Stimulated activated CD4-positive, alpha-beta T cell treated with anti-CD3 and anti-CD28 coated beads, Interleukin-1b, Interleukin-23, amount 100 ng/mL, for 1 hour (primary cell): ENCODE measurements at places on chromosomes 1 and 21.

DNA sequence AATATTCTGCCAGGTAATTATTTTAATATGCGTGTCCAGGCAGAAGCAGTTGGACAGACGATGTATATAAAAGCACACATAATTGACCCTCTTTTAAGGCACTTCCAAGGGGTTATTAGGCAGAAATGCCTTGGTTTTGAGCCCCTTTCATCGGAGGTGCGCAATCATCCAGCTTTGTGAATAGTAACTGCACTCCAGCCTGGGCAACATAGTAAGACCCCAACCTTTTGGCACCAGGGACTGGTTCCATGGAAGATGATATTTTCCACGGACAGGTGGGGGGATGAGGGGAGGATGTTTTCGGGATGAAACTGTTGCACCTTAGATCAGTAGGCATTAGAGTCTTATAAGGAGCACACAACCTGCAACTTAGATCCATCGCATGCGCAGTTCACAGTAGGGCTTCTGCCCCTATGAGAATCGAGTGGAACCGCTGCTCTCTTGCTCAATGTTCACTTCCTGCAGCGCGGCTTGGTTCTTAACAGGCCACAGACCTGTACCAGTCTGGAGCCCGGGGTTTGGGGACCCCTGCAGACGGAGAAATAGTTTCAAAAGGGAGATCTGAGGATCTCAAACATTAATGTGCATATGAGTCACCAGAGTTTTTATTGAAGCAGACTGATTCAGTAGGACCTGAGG, 1.8 kb upstream of the MCOLN2 start:
- DNase-seq = no peak

DNA sequence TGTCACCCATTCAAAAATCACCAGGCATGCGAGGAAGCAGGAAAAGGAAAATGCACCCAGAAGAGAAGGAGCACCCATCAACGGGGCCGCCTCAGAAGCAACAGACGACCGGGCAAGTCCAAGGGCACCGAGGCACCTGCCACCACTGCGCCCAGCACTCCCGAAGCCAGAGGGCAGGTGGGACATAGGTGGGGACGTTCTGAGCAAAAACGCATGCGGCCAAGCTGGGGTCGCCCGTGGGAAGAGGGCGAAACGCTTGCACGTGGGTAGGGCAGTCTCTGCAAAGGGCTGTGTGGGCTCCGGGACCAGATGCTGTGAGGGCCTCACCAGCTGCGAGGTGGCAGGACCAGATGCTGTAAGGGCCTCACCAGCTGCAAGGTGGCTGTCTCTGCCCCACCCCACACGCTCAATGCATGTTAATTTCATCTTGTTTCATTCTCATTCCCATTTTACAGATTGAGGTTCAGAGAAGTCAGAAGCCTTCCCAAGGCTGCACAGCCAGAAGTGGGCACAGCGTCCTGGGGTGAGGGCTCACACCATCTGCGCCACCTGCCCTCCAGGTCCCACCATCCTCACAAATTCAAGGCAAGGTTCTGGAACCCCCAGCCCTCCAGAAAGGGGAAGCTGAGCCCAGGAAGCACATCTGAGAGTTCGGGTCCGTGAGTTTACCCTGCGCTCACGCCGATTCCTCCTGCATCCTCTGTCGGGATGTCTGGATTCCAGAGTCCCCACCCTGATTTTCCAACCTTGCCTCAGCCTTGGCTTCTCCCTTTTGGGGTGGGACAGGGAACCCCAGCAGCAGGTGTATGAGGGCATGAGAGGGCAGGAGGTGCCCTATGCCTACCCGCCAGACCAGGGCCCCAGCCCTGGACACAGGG, 8.2 kb upstream of the SAMD11 start:
- DNase-seq = no peak

DNA sequence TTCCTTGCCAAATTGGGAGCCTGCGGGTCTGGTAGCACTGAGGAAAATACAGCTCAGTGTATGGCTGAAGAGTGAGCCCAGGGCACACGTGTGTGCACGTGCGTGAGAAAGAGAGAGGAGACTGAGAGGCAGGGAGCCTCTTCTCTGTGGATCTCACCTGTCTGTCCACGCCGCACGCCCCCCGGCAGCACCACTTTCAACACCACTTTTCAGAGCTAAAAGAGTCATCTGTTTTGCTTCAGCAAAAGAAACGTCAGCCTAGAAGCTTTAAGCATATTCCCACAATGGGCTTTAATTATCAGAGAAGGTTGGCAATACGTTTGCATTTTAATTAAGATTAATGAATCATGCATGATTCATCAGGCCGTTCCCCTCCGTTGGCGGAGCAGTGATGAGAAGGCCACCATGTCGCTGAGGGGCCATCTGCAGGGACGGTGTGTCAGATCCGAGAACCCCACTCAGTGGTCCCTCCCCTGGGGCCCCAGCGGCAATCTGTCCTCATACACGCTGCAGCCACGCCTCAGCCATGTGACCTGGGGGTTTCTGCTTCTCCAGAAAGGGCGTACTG, 56.8 kb downstream of the SIK1 start:
- no peak for DNase-seq

DNA sequence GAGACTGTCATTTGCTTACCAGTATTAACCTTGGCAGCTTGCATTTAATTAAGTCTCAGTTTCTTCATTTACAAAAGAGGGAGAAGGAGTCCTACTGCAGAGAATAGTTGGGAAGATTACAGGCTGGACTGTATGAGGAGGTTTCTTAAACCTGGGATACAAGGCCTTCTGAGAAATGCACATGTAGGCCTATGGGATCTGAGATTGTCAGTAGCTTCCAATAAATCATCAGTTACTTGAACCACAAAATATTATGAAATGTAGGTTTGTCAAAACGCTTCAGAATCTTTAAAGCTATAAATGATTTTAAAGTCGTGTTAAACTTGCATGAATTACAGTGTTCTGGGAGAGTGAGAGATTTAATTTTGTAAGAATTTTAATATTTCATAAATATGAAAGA, 69.6 kb downstream of the NRIP1 start:
- DNase-seq = no peak

DNA sequence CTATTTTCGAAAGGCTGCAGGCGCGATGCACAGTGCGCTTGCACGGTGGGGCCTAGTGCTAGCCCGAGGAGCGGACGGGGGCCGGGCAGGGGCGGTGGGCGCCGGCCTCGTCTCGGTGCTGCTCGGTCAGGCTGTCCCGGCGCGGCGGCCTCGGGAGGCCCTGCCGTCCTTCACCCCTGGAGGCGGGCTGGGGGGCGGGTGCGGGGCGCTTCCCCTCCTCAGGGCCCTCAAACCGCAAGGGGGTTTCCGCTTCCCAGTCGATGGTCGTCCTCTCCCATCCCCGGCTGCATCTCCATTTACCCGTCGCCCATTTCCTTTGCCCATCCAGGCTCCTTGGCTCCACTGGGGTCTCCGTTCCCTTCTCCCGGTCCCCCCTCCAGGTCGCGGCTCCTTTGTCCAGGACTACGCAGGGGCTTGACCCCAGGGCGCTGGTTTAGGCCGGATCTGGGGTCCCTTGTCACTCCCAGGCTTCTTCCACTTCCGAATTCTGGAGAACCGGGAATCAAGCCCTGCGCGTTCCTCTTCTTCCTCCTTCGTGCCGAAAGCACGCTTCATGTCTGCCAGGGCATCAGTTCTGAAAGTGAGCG, 196.3 kb upstream of the LMO4 start:
- no peak for DNase-seq

DNA sequence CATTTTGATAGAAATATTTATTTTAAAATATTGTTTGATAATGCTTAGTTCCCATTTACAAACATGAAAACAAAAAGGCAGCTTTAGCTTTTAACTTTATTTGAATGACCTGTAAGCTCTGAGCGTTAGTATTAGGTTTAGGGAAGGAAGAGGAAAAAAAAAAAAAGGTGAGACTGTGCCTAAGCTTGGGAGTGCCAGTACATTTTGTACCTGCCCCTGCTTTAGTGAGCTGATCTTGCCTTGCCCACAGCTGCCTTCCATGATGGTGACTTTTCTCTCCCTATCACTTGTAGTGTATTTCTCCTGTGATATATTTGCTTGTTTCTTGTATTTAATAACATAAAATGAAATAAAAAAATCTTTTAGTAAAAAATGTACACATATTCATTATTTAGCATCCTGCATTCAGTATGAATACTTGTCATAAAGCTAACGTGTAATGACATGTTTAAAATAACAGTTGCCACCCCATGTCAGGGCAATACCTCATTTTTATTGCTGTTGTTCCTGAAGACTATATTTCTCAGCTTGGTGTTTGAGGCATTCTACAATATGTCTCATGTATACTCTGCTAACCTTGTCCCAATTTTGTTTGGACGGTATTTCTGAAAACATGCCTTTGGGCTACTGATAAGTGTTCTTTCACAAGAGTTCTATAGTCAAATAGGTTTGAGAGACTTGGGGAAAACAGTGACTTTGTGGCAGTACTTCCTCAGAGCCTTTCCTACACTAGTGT, 76.3 kb downstream of the NEK7 start:
- DNase-seq = no peak

DNA sequence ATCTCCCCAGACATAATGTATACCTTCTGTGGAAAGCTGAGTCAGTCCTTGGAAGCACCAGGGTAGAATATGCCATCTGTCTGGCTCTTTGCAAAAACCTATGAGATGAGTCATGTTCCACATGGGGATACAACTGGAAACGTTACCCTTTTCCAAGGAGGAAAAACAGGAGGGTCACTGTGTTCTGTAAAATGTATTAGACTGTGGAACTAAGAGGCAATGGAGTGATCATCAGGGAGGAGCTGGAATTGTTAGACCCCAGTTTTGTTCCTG, 16.1 kb upstream of the PSMD4 start:
- DNase-seq = no peak

GRCh38 chr1:116693759-116694480, 26.4 kb upstream of the IGSF3 start:
- no peak for DNase-seq

- DNase-seq = no peak
These were observed 74.8 kb downstream of the NOS1AP start for GRCh38 chr1:162144268-162144667.

- no peak for DNase-seq
These were observed 79.8 kb downstream of the PKN2 start for GRCh38 chr1:88763649-88764406.

DNA sequence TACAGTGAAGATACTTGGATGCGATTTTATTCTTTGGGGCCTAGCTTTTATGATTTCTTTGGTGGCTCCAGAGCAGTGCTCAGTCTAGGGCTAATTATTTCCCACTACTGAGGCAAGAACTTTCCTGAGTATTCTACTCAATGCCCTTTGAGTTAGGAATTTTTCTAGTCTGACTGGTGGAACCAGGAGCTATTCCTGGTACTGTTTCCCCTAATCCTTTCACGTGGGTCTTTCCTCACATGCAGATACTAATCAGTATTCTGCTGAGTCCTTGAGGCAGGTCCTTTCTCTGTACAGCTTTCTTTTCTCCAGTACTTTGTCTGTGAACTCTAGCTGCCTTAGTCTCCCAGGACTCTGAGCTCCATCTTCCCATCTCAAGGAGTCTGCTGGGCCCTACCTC, 76.7 kb downstream of the TRIM11 start:
- DNase-seq = no peak

DNA sequence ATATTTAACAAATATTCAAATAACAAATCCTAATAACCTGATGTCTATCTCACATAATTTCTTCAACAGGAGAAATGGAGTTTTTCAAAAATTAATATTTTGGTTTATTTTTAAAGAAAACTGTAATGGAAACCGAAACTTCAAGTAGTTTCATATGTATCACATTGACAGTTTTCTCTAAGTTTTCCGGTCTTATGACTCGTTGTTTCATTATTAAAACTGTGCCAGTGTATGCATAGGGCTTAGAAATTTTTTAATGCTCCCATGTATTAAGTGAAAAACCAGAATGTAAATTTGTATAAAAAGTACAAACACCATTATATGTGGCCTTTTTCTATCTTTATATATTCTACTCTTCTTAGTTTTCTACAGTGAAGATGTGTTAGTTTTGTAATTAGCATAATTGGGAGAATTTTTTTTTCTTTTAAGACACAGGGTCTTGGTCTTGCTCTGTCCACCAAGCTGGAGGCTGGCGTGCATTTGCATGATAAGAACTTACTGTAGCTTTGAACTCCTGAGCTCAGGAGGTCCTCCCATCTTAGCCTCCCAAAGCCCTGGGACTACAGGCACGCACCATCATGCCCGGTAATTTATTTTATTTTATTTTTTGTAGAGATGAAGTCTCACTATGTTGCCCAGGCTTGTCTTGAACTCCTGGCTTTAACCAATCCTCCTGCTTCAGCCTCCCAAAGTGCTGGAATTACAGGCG, 43.9 kb upstream of the SAMSN1 start:
- no peak for DNase-seq

GRCh38 chr1:110605901-110606656, at the start of gene KCNA2:
TSS of gene KCNA2 (minus strand) at chr1:110606358. CDS start at chr1:110604782, 1,576 bp downstream.
- DNase-seq = no peak

DNA sequence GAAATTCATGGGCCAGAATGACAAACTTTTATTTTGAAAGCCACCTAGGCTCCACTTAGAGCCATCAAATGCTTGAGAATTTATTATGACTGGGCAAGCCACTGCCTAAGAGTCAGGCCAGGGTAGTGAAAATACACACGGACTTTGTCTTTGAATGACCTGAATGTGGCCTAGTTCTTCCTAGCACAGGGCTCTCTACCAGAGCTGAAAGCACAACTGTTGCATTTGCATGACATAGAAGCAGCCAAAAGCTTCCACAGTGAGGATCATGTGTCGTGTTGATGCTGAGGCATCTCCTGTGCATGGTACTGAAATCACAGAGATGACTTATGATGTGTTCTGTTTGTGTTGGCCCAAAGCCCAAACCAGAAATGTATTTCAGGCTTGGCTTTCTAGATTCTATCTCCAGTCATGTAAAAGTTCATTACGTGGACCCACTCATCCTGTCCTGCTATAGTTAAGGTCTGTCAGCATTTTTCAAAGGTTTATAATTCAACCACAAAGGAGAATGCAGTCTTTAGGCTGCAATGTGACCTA, 164.0 kb upstream of the UBE2U start:
- DNase-seq = no peak

DNA sequence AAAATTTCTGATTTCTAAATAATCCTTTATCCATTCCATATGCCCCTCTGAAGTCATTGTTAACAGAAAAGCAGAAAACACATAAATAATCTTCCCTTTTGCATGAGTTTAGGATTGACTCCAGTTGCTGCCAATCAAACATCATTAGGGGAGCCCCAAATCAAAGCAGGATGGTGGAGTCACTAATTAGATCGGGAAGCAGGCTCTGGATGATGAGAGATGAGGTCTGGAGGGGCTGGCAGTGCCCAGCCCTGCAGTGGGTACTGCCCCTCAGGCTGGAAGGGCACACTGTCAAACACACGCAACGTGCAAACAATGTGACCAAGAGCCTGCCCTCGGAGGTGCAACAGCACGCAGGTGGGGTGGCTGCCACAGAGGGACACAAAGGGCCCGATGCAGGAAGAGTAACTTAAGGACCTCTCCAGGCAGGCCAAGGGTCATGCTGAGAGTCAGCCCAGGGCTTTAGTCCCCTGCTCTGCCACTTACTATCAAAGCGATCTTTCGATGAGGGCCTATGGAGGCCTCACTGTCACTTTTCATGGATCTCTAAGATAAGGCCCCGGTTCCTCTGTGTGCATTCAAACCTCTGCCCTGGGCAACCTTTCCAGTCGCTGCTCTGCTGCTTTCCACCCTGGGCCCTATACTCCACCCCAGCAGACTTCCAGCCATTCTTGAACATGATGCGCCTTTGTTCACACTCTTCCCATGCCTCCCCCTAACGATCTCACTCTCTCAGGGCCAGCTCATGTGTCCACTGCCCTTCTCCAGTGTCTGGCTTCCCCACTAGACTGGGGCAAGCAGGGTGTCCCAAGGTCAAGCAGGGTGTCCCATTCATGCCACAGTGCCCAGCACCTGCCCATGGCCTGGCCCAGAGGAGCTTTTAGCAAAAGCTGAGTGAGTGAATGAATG, 98.9 kb downstream of the DMRTB1 start:
- no peak for DNase-seq
